ENCODE measurements at places on chromosomes 7 and 10.

- no peak for DNase-seq
These were observed 140.9 kb upstream of the MKLN1 start for GRCh38 chr7:131186816-131187215.

DNA sequence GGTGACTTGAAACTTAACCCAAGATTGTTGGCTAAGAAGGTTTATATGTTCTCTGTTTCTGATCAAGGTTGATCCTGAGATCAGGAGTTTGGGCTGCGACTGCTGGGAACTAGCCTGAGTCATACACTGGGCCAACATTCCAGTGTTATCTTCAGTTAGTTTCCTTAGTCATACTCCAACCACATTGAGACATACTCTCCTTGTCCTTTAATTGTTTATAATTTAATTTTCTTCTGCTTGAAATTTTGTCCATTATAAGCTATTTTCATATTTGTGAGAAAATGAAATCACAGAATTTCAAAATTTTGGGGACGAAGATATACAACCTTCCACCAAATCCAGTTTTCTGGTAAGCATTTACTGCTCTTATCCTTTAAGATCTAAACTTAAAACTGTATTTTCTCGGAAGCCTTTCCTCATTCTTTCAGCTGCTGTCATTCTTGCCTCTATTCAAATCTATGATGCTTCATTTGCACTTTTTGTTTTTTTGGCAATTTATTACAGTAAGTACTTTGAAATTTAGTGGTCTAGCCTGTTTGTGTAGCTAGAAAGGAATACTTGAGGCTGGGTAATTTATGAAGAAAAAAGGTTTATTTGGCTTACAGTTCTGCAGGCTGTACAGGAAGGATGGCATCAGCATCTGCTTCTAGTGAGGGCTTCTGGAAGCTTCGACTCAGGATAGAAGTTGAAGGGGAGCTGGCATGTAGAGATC, 63.4 kb upstream of the POT1 start:
- DNase-seq = no peak

- DNase-seq = no peak
These were observed 172.8 kb upstream of the CTBP2 start for GRCh38 chr10:125333209-125333591.

DNA sequence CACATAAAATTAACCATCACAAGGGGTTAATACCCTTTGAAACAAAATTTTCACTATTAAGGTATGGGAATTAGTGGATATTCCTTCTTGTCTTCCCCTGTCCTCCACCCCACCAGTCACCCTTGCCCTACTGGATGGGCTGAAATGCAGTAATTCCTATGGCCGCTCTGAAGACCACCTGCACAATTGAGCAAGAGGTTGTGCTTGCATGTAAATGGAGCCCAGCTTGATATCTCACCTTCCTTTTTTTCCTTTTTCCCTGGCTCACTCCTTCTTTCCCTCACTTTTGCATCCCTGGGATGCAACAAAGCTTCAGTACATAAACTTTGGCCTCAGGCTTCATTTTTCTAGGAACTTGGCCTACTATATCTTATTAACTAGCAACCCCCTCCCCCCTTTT, 184.6 kb downstream of the SNX10 start:
- DNase-seq = no peak

GRCh38 chr7:69739931-69740431, 141.7 kb downstream of the AUTS2 start:
- DNase-seq = peak; percentile 86

- DNase-seq = no peak
These were observed 36.6 kb downstream of the PRKCQ start for GRCh38 chr10:6543431-6544005.

- no peak for DNase-seq
These were observed 24.1 kb upstream of the DNMBP start for GRCh38 chr10:100033766-100034418.

DNA sequence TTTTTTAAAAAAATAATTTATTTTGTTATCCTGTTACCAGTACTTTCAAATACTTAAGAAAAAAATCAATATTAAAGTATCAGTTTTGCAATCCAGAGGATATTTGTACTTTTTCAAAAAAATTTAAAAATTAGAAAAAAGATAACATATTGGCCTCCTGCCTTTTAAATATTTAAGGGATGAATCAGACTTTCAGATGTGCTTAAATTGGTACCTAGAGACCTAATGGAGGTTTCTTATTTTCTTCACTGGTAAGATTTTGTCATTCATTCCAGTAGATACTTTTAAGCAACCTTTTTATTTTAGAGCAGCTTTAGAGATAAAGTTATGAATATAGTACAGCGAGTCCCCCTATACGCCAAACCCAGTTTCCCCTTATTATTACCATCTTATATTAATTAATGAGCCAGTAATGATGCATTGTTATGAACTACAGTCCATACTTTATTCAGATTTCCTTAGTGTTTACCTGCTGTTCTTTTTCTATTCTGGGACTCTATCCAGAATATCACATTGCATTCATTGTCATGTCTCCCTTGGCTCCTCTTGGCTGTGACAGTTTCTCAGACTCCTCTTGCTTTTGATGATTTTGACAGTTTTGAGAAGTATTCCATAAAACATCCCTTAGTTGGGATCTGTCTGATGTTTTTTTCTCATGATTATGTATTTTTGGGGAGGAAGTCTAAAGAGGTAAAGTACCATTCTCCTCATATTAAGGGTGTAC, 34.2 kb downstream of the BICC1 start:
- no peak for DNase-seq

DNA sequence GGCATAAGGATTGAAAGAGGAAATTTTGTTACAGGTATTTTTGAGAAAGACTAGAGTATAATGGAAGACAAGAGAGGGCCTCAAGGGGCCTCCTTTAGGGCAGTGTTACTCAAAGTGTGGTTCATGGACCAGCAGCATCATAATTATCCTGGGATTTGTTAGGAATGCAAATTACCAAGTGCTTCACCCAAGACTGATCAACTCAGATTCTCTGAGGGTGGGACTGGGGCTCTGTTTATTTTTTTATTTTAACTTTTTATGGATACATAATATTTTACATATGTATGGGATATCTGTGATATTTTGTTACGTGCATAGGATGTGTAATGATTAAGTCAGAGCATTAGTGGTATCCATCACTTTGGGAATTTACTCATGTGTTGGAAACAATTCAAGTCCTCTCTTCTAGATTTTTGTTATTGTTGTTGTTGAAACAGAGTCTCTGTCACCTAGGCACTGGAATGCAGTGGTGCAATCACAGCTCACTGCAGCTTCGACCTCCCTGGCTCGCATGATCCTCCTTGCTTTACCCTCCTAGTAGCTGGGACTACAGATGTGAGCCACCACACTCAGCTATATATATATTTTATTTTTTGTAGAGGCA, 2.2 kb upstream of the KCTD7 start:
- DNase-seq = no peak

DNA sequence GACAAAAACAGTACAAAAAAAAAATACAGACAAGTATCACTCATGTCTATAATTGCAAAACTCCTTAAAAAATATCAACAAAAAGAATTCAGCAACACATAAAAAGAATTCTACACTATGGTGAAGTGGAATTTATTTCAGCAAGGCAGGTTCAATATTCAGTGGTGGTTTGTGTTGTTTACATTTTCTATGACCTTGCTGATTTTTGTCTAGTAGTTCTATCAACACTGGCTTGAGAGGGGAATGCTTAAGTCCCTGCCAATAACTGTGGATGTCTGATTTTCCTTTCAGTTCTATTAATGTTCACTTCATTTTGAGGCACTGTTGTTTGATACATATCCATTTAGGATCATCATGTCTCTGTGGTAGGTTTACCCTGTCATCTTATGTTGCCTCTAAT, 58.5 kb downstream of the CADPS2 start:
- DNase-seq = no peak

- no peak for DNase-seq
These were observed 11.8 kb upstream of the GPNMB start for GRCh38 chr7:23234569-23235296.

Measured in bone marrow (tissue), 2 donors.